ENCODE measurements at places on chromosomes 12 and 14.

DNA sequence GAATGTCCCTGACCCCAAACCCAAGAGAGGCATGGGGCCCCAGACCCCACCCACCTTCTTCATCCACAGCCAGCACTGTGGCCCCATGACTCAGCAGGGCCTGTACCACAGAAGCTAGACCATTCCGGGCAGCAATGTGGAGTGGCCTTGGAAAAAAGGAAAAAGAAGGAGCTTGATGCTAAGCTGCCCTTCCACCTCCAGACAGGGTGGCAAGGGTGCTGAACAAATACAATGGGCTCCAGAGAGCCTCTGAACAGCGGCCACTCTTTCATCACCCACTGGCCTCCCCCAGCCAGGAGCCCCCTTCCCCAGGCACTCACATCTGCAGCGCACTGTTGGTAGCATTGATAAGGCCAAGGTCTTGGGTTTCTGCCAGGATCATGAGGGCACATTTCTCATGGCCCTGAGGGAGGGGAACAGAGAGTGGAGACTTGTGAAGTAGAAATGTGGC is 13.9 kb downstream of the SLC39A5 start:
- DNase-seq: no peak

- peak; percentile 47 for DNase-seq
These were observed 550 bp downstream of the TEAD4 start for GRCh38 chr12:2959505-2960389.

GRCh38 chr14:102262929-102263462 is 42.0 kb downstream of the MOK start:
- peak; percentile 35 for DNase-seq

DNA sequence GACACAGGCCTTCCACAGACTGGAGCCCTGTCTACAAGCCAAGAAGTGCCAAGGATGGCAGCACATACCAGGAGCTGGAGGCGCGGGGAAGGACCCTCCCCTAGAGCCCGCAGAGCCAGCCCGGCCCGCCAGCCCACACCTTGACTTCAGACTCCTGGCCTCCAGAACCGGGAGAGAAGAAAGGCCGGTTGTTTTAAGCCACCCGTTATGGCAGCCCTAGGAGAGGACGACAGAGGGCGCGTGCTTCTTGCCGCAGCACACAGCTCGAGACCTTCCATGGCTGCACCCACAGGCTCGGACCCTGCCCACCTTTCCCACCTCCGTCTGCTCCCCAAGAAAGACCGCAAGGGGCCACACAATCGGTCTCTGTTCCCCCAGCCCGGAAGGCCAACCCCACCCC is 53.7 kb downstream of the RNF34 start:
- DNase-seq: no peak

- peak; percentile 85 for DNase-seq
These were observed 13.2 kb upstream of the KLRF1 start for GRCh38 chr12:9813821-9814798.

GRCh38 chr12:117803001-117803400 is 165.8 kb downstream of the KSR2 start:
- no peak for DNase-seq

DNA sequence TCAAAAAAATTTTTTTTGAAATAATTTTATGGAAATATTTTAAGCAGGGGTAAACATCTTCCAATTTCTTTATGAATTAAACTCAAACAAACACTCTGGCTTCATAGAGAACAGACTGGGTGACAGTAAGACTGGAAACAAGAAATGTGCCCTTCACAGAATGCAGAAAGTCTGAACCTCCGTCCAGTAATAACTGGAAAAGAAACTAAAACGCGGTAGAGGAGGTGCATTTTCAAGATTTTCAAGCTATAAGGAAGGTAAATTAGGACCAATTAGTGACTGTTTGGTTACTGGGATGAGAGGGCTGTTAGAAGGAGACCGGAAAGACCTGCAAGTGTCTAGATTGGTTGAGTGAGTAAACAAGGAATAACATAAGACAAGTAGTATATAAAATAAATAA is 245.7 kb downstream of the CEP128 start:
- no peak for DNase-seq

DNA sequence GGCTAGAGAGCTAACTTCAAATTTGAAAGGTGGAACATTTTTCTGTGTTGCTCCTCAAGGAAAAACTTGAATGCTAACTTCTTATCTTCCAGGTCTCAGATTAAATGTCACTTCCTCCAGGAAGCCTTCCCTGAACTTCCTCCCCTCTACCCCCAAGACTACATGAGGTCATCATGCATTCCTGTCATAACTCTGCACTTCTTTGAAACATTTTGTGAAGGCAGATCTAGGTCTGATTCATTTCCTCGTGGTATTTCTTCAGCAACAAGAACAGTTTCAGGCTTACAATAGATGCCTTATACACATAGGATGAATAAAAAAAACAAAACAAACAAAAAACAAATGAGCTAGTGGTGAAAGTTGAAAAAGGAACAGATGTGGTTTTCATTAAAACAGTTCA is 97.1 kb upstream of the SRRM4 start:
- no peak for DNase-seq

DNA sequence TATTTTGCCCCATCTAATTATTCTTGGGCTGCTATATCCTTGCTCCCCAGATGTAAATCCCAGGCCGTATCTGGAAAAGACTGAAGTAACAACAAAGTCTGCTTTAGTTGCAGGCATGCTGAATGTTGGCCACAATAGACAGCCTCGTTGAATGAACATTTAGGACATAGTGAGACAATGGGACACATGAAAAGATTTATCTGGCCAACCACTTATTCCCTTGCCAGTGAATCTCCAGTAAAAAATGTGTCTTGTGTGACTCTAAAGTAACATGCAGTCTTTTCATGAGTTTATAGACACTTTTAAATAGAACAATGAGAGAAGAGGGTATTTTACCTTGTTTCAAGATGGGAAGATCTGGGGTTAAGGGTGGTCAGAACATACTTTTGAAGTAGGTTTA is 60.2 kb upstream of the STXBP6 start:
- DNase-seq: no peak

DNA sequence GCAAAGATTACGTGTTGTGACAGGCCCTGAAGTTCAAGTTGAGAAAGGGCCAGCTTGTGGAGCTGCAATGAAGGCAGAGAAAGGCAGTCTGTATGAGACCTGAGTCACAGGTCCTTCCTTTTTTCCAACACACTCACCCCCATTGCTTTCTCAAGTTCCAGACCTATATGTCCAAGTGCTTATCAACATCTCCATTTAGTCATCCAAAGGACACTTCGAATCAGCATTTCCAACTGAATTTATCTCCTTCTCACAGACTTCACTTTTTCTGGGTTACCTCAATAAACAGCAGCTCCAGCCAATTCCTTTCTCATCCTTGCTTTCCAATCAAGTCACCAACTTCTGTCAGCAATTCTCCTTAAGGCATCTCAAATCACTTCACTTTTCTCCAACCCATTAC is 56.4 kb upstream of the KIF21A start:
- DNase-seq: no peak

GRCh38 chr14:48925184-48925583 is 661.0 kb downstream of the RPS29 start:
- DNase-seq: no peak
